ENCODE measurements at places on chromosomes 13 and 19.

- peak; percentile 78 for DNase-seq
Measured at GRCh38 chr19:48511800-48512503, at the start of gene LMTK3. Gene LMTK3, minus strand, starts transcription at chr19:48511835. Its CDS starts 259 bp downstream, at chr19:48511576.

DNA sequence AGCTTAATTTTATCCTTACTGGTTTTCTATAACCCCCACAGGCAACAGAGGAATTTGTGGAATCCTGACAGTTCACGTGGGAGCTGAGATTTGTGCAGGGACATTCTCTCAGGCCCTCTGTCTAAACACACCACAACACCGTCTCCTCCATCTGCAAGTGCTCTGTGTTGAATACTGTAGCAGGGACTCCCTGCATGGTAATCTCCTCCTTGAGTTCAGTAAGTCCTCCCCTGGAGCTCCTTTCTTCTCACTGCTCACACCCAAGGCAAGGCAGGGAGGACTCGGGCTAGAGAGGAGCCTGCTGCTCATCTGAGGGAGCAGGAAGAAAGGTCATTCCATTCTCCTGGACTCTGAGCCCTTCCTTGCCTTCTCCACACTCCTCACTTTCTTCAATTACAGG lies 348.2 kb downstream of the KCTD12 start:
- DNase-seq: no peak

GRCh38 chr19:33795370-33796163 lies 1.1 kb upstream of the KCTD15 start:
- peak; percentile 64 for DNase-seq

DNA sequence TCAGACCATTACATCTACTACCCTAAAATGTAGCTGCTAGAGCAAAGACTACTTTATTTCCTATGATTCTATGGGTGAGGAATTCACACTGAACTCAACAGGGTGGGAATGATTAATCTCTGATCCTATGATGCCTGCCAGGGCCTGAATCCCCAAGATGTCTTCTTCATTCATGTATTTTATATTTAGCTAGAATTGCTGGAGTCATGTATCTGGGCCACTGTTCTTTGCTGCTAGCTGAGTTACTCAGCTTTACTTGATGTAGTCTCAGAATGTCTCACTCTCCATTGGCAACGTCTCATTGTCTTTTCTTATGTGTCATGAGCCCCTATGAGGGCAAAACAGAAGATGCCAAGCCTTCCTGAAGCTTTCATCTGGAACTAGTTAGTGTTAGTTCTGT lies 21.1 kb downstream of the ZNF582 start:
- no peak for DNase-seq

DNA sequence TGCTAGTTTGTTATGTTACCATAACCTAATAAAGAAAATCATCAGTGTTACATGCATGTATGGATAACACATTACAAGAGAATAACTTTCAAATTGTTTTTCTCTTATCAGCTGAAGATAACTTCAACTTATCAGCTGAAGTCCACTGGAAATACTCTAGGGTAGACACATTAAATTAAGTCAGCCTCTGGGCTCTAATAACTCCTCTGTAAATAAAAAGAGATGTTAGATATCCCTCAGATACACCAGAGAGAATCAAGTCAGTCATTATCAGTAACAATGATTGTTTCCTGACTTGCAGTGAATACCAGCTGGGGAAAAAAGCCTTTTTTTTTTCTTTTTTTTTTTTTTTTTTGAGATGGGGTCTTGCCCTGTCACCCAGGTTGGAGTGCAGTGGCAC lies 1.6 kb upstream of the KBTBD7 start:
- no peak for DNase-seq

GRCh38 chr19:37936886-37937285 lies 29.9 kb downstream of the SIPA1L3 start:
- DNase-seq: no peak

DNA sequence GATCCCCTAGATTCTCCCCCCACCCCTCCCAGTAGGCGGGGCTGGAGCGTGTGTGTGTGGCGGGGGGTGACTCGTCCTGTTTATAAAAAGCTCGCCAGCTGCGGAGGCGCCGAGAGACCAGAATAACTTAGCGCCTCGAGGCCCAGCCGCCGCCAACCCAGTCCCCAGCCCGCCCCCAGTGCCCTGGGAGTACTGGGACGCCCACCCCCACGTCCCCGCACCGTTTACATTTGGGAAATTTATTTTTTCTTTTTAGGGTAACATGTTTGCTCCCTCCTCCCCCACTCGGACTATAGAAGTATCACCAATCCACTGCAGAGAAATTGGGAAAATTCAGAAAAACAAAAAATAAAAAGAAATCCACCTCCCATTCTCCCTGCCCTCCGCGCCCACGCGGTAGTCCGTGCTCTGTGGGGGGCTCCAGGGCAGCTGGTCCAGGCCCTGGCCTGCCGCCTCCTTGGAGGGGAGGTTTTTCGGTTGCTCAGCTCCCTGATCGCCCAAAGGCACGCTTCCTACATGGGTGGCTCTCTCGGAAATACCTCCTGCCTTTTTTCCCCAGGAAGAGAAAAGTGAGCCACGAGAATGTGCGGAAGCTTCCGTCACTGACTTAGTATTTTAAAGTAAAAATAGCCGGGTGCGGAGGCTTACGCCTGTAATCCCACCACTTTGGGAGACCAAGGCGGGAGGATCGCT lies 1.5 kb upstream of the RAB3A start:
- peak; percentile 64 for DNase-seq

DNA sequence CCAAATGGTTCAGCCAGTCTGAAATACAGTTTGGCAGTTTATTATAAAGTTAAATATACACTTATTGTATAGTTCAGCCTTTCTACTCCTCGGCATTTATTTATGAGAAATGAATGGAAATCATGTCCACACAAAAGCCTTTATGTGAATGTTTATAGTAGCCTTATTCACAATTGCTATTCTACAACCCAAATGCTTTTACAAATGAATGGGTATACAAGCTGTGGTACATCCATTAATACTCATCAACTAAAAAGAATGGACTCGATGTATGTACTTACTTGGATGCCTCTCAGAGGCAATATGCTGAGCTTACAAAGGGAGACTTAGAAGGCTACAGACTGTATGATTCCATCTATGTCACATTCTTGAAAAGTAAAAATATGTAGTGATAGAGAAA lies 150.7 kb downstream of the NBEA start:
- no peak for DNase-seq

DNA sequence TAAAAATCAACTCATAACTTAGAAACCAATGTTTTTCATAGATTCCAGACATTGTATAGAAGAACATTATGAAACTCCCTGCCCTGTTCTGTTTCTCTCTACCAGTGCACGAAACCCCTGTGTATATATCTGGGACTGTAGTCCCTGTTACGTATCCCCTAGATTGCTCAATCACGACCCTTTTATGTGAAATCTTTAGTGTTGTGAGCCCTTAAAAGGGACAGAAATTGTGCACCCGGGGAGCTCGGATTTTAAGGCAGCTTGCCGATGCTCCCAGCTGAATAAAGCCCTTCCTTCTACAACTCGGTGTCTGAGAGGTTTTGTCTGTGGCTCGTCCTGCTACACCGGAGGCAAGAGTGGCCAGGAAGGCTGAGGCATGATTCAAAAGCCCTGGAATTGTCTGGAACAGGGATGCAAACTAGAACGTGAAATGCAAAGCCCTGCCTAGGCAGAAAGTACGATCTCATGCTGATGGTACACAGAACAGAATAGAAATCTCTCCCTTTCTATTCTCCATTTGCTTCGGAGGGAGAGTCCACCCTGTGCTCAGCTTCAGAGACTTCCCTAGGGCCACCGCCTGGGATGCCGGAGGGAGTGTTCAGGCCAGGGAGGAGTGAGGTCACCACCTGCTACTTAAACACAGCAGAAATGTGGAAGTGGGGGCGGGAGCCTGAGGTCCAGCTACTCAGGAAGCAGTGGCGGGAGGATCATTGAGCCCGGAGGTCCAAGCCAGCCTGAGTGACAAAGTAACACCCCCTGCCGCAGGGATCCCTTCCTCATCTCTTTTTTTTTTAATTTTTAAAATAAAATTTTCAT lies 758 bp upstream of the ZNF888 start:
- no peak for DNase-seq

- DNase-seq: no peak
Measured at GRCh38 chr13:20151016-20151415, 9.8 kb downstream of the GJA3 start.

- no peak for DNase-seq
Measured at GRCh38 chr13:57716295-57716694, 84.8 kb downstream of the PCDH17 start.

GRCh38 chr19:1827566-1828278 lies 15.6 kb upstream of the ATP8B3 start:
- no peak for DNase-seq

DNA sequence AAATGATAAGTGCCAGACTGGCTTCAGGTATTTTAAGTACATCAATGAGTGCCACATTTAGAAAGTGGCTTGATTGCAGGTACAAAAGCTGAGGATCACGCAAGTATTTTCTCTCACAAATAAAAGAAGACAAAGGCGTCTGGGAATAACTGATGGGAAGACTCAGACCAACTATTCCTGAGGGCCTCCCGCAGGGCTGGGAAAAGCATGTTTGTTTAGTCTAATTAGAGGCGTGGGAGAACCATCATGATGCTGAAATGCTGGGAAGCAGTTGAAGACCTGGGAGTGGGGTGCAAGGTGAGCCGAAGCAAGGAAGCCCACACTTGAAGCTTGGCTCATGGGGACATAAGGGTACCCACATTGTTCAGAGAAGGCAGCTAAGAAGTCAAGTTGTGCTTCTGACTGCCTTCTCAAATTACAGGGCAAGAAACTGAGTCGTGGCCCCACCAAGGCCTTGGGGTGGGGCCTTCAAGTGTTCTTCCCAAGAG lies 536.0 kb downstream of the MYO16 start:
- no peak for DNase-seq

GRCh38 chr13:23059173-23059572 lies 121.6 kb upstream of the SGCG start:
- no peak for DNase-seq

GRCh38 chr19:9857920-9858746 lies 23.0 kb downstream of the PIN1 start:
- peak; percentile 36 for DNase-seq

DNA sequence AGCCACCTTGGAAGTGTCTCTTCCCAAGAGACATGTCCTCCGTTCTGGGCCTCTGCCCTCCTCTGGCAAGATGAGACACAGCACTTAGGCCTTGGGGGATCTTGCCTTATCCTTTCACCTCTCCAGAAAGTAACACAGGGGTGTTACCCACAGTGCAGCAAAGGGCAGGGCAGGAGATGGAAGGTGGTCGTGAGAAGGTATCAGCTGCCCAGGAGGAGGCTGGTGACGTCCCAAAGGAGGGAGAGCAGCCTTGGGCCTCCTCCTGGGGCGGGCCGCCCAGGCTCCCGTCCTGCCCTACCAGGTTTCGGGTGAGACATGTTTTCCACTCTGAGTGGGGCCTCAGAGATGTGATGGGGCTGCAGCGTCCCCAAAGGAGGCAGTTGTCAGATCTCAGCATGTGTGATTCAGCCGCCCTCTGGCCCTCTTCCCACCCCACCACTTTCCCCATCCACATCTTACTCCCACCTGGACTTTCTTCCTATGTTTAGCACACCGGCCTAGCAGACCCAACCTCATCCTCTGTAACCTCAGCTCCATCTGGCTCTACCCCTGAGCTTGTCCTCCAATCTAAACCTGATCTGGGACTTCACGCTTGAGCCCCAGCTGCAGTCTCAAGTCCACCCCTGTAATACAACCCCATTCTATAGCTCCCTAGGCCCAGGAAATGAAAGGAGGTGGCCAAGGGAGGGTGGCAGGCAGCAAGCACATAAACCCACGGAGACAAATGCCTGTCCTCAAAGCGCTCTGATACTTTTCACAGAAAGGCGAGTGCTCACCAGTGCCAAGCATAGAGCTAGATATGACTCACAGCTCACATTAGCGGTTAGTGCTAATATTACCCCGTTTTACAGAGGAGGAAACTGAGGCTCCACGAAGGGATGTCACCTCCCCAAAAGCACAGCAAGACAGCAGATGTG lies 9.3 kb downstream of the POU2F2 start:
- peak; percentile 67 for DNase-seq

DNA sequence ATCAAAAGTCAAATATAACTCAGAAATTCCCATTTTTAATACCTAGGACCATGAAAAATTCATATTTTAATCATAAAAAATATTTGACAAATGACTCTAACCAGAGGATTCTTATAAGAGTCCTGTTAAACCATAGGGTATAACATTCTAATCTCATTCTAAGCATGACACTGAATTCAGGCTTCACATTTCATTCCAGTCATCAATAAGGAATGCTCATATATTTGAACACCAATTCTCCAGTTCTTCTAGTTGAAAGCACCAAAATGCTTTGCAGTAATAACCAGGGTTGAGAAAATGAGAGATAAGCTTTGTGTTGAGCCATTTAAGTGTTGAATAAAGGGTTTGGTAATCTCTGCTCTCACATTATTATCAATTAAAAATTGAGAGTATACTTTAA lies 147.5 kb downstream of the VWA8 start:
- DNase-seq: no peak

DNA sequence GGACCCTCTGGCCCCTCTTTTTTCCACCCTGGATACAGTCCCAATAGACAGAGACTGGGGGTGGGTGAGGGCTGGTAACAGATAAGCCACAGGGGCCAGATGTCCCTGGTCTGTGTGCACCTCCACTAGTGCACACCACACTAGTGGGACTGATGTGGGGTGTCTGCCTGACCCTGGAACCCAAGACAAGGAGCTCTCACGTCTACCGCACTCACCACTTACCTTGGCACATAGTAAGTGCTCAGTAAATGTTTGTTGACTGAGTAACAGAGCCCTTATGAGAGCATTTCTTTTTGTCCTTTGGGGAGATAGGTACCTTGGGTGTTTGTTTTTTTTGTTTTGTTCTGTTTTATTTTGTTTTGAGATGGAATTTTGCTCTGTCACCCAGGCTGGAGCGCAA lies 23.1 kb upstream of the ZNF414 start:
- DNase-seq: no peak

- peak; percentile 81 for DNase-seq
Measured at GRCh38 chr19:49422407-49423070, 702 bp downstream of the PTH2 start.

DNA sequence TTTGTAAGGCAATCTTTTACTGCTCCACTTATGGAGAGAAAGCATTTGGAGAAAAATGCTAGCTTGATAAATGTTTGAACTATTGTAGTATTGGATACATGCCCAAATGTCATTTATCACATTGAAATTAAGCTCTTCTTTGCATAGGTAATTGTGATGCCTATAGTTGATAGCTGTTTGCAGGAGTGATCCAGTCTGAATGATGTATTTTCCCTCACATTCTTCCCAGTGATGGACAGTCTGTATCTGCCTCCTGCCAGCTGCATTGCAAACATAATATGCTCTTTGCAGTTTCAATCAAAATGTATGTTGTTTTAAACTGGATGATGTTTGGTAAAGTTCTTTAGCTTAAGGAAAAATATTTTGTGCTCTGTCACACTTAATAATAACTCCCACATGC lies 89.8 kb downstream of the EDNRB start:
- no peak for DNase-seq

Data from activated CD4-positive, alpha-beta memory T cell treated with anti-CD3 and anti-CD28 coated beads, Interleukin-2, amount 10 ng/mL, durations not matched to agents 7 days and 5 days (primary cell).